Activated T-helper 9 cell treated with anti-CD3 and anti-CD28 coated beads, Interleukin-2, amount 50 U/mL, for 16 hours (primary cell): ENCODE measurements at places on chromosomes 6 and 20.

GRCh38 chr20:14882157-14882556, 544.7 kb upstream of the FLRT3 start:
- DNase-seq, result no peak

- no peak for DNase-seq
Observed at GRCh38 chr6:73610444-73611275, 43.1 kb downstream of the SLC17A5 start.

DNA sequence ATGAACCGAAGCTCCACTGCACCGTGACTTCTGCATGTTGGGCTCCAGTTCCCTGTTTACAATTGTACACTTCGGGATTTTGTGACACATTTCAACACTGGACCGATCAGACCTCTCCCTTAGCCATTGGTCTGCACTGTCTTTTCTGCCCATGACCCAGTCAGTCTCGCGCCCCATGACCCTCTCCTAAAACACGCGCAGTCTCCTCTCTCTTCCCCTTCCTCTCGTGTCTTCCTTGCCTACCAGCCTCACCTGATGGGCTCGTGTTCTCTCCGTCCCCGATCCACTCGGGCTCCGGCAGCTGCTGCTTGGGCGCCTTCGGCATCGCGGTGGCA, 535 bp upstream of the ABCF1 start:
- DNase-seq, result no peak

GRCh38 chr6:110944681-110945151, 13.8 kb upstream of the GTF3C6 start:
- peak; percentile 9 for DNase-seq

DNA sequence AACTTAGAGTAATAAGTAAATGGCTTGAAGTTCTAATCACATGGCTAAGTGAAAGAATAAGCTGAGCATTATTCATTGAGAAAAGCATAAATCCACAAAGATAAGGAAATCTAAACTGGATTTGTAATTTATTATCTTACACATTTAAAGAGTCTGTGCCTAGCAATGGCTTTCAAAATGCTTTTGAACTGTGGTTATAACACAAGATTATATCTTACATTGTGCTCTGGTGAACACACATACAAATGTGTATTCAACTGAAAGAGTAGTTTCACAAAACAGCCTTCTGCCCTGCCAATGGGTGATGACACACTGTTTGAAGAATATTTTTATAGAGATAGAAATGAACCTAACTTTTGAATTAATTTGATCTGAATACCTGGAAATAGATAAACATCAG, 83.3 kb downstream of the AFDN start:
- DNase-seq, result no peak

DNA sequence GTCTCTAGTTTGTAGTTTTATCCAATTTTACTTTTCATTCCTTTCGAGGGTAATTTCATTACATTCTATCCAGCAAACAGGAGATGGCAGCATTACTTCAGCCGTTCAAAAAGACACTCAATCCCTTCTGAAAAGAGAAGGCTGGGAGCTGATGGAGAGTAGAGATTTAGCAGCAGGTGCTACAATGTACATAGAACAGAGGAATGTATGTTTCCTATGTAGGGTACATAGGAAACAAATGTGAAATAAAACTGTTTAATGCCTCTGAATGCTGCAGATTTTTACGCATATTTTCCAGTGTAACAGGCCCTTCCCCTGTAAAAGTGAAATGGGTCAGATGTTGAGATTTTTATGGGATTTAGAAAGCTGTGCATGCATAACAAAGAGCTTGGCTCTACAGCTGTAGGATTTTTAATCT, 16.0 kb downstream of the RPS12 start:
- no peak for DNase-seq
